ENCODE measurements at places on chromosomes 11 and 22.

DNA sequence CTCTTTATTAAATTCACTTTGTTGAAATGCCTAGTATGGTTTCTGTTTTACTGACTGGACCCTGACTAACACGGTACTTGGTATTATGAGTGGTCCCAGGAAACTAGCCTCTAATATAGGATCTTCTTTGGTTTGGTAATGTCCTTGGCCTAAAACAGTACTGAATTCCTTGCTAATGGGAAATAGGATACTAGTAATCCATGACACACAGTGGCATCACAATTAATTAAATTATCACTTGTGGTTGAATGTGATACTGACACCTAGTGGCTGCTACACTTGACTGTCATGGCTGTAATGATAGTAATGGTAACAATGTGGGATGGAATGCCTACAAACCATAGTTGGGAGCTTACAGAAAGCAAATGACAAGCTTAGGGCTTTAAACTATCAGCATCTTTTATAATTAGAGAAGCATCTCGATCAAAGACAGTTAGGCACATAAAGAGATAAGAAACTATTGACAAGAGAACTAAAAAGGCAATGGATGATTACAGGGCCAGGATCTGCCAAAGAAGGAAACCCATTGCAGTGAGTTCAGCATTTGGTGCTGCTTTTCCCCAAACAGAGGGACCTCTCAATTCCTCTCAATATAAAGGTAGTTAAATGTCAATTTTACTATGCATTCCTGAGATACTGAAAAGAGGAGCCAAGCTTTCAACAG lies 8.6 kb downstream of the DNHD1 start:
- DNase-seq, result no peak

DNA sequence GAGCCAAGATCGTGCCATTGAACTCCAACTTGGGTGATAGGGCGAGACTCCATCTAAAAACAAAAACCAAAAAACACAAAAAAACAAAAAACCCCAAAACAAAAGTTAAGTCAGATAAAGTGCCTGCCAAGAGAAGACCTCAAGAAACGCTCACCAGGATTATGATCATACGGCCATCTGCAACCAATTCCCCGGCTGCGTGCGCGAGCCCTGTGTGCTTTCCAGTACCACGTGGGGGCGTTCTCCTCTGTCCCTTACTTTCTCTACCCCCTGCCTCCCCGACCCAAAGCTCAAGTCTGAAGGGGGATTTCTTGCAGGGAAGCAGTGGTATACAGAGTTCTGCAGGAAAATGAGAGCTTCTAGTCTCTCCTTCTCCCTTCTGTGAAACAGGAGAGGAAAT lies 10.5 kb upstream of the RPS19BP1 start:
- no peak for DNase-seq

DNA sequence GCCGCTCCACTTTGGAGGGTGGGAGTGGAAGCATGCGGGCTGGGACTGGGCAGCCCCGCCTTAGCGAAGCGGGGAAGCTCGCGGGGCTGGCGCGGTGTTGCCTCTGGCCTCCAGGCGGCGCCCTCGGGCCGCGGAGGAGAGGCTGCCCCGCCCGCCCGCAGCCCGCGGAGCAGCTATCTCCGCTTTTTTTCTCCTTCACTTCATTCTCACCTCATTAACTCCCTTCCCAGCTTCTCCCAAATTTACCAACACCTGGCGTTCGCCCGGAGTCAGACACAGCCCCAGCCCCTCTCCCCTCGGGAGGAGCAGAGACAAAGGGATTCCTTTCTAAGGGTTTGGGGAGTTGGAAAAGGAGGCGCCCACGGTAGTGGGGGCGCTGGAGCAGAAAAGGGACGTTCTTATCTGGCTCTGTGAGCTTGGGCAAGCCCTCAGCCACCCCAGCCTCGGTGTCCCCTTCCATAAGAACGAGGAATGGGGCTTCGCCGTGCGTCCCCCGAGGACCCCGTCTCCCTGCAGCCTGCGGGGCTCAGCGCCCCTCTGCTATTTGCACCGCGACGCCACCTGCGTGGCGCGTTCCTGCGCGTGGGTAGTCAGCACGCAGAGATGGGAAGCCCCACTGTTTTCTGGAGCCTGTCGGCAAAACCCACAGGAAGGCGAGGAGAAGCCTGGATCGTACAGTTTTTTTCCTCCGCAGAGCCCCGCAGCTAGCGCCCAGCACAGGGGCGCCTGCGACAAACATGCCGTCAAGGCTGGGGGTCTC lies 1.5 kb upstream of the WNT11 start:
- DNase-seq, result peak; percentile 78

GRCh38 chr11:47508240-47508957 lies 44.5 kb downstream of the CELF1 start:
- DNase-seq, result no peak

GRCh38 chr22:37044634-37045625 lies 6.6 kb upstream of the KCTD17 start:
- no peak for DNase-seq

DNA sequence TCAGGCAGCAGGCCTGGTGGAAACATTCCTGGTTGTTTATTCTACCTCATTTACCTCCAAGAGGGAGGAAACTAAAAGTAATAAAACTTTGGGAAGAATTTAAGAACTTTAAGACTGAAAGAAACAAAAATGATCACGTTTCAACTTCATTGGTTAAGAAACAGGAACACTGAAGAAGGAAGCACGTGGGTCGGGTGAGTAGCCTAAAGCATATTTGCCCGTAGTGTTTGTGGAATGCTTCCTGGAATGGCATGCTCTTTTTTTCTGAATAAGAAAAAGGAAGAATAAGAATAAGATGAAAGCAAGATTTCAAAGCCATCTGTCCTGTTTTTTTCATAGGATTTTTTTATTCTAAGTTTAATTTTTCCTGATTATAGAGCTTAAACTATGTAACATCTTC lies 83.1 kb downstream of the WNT11 start:
- no peak for DNase-seq

- DNase-seq, result no peak
Observed at GRCh38 chr11:80293293-80293692, 852.5 kb upstream of the TENM4 start.

GRCh38 chr22:41658869-41659268 lies 29.8 kb downstream of the SNU13 start:
- DNase-seq, result no peak

DNA sequence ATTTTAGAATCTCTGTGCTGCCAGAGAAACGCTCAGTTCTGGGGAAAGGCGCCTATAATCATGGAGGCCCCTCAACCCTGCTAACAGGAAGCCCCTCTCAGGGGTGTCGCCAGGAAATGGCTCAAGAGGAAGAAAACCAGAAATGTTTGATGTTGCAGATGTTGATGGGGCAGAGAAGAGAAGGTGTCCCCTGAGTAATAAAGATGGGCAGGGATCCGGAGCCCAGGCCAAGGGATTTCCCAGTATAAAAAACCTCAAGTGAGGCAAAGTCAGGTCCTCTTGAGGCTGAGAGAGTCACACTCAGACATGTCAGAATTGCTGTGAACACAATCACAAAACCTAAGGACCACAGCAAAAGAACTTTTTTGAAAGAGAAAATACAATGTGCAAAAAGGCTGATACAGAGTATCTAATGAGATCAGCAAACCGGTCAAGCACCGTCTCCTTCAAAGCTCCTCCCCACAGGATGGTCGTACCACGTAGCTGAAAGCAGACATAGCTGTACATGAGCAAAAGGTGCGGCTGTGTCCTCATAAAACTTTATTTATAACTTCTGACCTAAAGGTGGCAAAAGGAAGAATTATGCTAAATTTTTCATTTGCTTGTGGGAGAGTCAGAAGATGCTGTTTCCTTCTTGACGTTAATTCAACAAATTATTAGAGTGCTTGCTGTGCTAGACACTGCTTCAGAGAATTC lies 12.2 kb downstream of the MOV10L1 start:
- no peak for DNase-seq

DNA sequence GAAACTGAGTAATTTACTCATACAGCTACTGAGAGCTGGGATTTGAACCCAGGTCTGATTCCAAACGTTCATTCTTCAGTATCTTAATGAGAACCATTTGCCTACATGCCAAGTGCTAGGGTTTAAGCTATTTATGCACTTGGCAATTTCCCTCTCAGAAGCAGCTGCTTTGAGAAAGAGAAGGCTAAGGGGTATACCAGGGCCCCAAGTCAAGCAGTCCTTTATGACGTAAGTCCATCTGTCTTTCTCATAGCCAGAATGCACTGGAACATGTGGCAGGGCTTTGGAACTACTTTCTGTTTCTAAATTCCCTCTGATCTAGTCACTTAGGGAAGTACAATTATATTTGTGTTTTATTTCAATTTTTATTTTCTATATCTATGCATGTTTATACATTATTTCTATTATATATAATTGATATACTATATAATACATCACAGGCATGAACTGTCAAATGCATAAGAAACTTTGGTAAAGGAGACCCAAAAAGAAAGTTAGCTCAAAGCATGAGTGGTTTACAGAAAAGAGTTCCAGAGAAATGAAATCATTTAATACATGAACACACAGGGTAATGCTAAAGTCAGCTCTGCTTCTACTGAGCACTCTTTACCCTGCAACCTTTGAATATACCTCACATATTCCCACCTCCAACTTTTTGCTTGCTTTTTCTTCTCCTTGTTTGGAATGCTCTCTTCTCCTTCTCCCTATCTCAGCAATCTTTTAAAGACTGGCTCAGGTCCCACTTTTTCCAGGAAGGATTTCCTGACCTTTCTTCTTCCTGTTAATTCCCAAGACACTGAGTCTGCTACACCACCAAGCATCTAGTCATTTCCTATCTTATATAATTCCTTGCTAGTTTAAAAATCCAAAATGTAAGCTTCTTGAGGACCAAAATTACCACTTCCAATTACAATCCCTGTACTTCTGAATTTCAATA lies 80.5 kb upstream of the GDPD4 start:
- no peak for DNase-seq

GRCh38 chr11:17494019-17494418 lies 17.4 kb upstream of the ABCC8 start:
- no peak for DNase-seq

DNA sequence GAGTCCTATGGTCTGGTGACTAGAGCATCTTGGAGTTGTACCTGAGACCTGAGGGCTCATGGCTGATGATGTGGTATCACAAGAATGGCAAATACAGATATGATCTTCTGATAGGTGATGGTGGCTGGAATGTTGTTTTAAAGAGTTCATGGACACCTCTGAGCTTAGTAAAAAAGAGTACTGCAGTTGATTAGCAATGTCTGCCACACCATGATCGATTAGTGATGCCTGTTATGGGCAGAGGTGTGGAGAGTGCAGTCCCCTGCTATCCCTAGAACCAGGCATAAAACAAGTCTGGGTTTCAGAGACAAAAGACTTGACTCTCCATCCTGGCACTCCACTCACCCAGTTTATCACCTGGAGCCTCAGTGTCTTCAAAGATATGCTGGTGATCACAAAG lies 1.4 kb upstream of the BATF2 start:
- DNase-seq, result no peak

- peak; percentile 93 for DNase-seq
Observed at GRCh38 chr22:41367039-41367679, 14.6 kb upstream of the TEF start.

DNA sequence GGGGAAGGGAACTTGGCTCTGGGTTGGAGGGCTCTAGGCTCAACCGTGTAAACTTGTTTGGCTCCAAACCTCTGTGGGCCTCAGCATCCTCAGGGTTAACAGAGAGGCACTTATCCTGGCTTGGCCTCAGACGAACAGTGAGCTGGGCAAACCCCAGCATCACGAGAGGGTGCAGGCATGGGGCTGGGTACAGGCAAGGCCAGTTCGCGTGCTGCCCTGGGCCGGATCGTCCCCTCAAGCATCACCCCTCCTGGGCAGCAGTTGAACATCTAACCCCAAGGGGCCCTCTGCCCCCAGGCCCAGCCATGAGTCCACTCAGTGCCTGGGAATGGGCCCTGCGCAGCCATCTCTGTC lies 1.9 kb downstream of the EHBP1L1 start:
- DNase-seq, result no peak

GRCh38 chr11:1748636-1749394 lies 1.6 kb downstream of the IFITM10 start:
- no peak for DNase-seq

DNA sequence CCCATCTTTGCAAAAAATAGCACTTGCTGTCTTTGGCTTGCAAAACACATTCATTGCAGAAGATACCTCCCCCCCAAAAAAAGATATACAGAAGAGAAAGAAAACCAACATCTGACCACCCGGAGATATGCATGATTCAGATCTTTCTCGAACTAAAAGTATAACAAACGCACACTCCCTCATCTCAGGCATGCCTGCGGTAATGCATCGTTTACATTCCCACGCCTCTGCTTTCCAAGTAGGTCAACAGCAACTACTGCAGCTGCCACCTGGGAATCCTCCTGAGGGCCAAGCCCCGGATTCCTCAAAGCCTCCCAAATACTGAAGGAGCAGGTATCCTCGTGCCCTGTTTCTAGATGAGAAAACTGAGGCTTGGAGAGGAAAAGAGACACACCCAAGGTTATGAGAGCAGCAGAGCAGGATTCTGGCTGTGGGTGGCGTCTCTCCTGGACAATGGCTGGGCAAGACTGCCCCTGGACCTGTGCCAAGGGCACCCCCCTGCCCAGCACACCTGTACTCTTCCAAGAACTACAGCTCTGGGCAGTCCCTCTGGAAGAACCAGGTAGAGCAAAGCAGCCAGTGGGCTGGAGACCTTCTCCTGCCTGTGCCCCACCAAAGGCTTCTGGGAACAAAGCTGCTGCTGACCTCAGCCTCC lies 38.1 kb downstream of the NUP50 start:
- no peak for DNase-seq

DNA sequence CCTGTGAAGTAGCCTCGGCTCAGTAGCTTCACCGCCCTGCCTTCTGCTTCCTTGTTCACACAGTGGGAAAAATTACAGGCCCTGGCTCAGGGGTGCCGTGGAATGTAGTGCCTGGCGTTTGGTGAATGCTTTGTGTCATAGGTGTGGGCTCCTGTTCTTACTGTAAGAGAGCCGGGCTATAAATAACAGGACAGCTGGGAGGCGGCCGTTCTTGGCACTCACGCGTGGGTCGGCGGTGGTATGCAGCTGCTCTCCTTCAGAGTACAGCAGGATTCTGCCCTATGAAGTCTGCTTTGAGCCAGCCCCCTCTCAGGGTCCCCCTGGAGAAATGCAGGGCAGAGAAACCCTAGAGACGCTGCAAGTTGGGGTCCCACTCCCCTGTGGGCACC lies 84.2 kb downstream of the CTTN start:
- no peak for DNase-seq

DNA sequence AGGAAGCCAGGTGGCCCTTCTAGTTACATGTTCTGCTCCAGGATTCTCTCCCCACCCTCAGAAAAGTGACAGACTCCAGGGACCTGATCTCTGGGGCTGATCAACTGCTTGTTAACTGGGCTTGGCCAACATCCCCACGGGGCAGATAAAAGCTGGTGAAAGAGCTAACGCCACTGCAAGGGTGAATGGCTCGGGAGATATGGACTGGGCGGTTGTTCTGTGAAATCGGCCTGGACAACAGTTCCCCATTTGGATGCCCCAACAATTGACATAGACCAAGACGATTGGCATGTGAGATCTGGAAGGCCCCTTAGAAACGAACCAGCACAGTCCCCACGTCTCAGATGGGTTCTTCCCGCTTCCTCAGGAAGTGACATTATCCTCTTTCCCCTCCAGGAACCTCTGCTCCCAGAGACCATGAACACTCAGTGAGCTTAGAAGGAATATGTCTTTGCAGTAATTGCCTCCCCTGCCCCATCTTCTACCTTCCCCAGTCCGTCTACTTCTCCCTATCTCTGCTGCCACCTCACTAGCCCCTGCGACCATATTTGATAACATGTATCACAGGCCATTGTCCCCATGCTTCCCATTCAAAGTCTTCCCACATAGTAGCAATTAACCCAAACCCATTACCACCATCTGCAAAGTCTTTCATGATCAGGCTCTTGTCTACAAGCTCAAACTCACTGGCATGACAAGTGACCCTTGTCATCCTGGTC lies 5.6 kb upstream of the PRG2 start:
- peak; percentile 70 for DNase-seq
